ENCODE measurements at places on chromosomes 13 and 19.

- DNase-seq: no peak
Measured at GRCh38 chr13:95535243-95535642, 17.3 kb upstream of the CLDN10 start.

- no peak for DNase-seq
Measured at GRCh38 chr13:109400209-109400608, 386.2 kb downstream of the IRS2 start.

DNA sequence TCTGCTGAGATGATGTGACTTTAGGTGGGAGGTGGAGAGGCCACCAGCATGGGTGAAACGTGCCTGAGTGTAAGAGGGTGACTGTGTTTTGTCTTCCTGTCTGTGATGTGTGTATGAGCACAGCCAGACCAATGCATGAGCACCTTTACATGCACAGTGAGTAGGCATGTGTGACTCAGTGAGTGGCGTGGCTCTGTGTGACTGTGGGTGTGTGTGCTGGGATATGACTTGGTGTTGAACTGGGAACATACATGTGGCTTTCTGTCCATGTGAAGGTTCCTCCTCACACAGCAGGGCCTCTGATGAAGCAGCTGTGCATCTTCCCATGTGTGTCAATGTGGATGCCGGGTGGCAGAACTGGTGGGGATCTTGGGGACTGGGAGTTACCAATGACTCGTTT lies 19.9 kb upstream of the LGALS13 start:
- DNase-seq: no peak

DNA sequence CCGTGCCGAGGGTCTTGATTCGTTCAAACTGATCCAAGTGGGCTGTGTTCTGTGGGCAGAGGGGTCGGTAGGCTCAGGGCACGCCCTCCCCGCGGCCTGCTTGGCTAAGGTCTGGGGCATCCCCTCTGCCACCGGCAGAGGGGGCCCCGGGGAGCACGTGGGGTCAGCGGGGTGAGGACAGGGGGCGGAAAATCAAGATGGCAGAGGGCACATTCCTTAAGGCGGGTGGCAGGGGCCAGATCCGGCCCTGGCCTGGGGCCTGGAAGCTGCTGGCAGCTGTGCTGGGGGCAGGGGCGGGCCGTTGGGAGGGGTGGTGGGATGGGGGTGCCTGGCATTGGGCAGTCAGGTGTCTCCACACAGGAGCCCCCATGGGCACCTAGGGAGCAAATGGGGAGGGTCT lies 10.7 kb downstream of the PRKACA start:
- DNase-seq: no peak

GRCh38 chr13:24275041-24275440 lies 34.3 kb upstream of the C1QTNF9 start:
- DNase-seq: no peak

GRCh38 chr13:51067210-51067701 lies 43.8 kb downstream of the C13orf42 start:
- no peak for DNase-seq

GRCh38 chr13:49271264-49271663 lies 23.5 kb downstream of the CDADC1 start:
- no peak for DNase-seq

DNA sequence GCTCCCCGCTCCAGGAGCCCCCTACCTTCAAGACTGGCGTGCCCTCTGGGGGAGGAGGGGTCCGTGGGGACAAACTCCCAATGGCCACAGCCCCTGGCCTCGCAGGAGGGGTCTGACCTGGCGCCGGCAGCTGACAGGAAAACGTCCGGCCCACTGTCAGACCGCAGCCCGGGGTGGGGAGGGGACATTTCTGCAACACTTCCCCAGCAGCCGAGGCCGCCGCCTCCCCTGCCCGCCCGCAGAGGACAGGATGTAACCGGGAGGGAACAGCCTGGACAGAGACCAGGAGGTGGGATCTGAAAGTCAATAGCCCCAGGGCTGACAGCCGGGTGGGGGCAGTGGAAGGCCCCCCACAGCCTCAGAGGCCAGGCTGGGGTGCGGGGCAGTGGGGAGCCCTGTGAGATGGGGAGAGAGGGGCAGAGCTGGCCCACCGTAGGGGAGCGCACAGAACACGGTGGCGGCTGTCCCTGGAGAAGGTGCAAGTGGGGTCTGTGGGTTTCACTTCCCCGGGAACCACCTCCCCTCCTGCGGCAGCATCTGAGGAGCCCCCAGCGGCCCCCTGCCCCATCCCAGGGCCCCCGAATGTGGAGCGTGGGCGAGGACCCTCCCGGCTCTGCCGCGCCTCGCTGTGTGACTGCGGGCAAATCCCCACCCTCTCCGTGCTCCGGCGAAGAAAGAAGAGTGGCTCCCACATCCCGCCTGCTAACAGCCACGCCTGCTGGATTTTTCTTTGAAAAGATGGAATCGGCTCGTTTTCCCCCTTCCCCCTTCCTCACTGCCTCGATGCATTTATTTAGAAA lies at the start of gene PEAK3:
Gene PEAK3 (minus strand): TSS at position 114 of the 800 bp plus-strand sequence. CDS start 1,244 bp downstream, outside the sequence.
- DNase-seq: no peak

DNA sequence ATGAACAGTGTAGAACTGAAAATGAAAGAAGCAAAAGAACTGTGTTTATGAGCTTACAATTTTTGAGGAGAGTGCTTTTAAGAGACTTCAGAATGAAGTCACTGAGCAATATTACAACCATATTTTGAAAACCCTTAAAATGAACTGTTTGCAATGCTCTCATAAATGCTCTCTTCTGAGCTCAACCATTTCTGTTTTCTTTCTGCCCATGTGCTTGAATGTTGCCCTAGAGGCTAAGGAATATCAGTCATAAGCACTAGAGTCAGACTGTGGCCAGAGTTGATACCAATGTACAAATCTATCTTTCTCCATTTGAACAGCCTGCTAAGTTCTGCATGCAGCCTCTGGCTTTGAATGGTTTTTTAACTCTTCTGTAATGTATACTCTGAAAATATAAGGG lies 1092.8 kb downstream of the PCDH9 start:
- no peak for DNase-seq

- DNase-seq: no peak
Measured at GRCh38 chr19:45352914-45353796, 12.6 kb downstream of the KLC3 start.

GRCh38 chr13:49400755-49401659 lies 42.9 kb downstream of the CAB39L start:
- DNase-seq: no peak

GRCh38 chr13:85536706-85537105 lies 262.5 kb downstream of the SLITRK6 start:
- DNase-seq: no peak

- no peak for DNase-seq
Measured at GRCh38 chr13:94389604-94390351, 89.7 kb downstream of the DCT start.

GRCh38 chr13:87837946-87838345 lies 166.8 kb downstream of the SLITRK5 start:
- DNase-seq: no peak

DNA sequence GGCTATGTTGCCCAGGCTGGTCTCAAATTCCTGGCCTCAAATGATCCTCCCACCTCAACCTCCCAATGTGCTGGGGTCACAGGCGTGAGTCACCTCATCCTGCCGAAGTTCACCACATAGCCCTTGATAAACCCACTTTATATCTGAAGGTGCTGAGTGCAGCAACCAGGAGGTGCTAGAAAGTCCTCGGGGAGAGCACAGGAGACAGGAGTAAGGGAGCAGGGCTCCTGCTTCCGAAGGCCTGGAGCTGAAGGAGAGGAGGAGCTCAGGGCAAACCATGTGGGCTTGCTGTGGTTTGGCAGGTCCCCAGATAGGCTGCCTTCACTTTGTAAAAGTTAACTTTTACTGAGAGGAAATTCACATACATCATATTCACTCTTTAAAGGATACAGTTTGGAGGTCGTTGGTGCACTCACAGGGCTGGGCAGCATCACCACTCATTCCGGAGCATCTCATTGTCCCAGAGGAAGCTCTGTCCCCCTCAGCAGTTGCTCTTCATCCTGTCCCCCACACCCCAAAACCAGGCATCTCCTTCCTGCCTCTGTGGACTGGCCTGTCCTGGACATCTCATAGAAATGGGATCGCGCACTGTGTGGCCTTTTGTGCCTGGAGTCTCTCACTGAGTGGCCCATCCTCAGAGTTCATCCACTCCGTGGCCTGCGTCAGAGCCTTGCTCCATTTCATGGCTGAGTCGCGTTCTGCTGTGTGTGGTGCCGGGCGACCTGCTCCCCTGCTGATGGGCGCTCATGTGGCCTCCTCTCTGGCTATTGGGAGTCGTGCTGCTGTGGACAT lies 49.5 kb downstream of the KDM4B start:
- DNase-seq: no peak

- no peak for DNase-seq
Measured at GRCh38 chr19:38277549-38277948, 13.2 kb downstream of the SPINT2 start.

DNA sequence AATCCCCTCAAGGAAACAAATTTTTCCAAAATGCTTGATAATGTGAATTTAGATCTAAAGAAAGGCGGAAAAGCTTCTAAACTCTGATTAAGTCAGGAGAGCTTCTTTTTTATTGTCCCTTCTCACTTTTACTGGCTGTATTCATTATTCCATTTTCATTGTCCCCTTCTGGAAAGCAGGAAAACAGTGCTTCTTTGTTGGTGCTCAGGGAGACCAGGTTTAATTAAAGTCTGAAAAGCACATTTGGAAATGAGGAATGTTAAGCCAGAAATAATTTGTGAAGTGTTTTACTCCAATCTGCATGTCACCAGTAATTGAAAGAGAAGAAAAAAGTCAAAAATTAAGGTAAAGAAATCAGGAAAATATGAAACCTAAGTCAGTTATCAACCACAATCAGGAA lies 43.5 kb upstream of the TSC22D1 start:
- no peak for DNase-seq

GRCh38 chr19:32550666-32551065 lies 30.3 kb upstream of the PDCD5 start:
- no peak for DNase-seq

DNA sequence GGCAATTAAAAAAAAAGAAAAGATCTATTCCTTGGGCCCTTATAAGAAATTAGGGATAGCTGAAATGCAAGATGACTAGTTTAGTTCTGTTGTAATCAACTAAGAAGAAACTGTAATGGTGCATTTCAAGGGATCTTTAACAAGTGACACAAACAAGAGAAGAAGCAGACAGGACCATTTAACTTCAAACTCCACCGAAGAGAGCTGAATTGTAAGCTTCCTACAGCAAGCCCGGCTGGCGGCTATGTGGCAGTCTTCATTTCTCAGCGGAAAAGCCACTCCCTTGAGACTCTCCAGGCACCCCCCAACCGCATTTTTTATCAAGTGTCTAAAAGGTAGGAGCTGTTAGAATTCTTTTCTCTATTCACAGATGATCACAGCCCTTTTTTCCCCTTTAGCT lies 305.2 kb upstream of the ZNF507 start:
- DNase-seq: no peak

DNA sequence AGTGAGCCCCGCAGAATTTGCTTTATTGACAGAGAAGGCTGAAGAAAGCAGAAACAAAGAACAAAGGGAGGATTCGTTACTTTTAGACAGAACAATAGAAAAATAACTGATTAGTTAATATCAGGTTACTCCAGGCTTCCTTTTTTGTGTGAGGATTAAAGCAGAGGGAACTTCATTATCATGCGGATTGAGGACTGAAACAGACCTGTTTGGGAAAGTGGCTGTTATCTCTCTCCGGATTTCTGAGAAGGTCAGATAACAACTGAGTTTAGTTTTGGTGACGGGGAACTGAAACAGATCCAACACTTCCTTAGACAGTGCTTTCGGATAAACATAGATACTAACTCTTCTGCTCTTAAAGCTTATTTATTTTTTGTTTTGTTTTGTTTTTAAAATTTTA lies 246.4 kb upstream of the ZNF507 start:
- no peak for DNase-seq

- no peak for DNase-seq
Measured at GRCh38 chr19:41998246-41999020, 4.4 kb upstream of the ATP1A3 start.

DNA sequence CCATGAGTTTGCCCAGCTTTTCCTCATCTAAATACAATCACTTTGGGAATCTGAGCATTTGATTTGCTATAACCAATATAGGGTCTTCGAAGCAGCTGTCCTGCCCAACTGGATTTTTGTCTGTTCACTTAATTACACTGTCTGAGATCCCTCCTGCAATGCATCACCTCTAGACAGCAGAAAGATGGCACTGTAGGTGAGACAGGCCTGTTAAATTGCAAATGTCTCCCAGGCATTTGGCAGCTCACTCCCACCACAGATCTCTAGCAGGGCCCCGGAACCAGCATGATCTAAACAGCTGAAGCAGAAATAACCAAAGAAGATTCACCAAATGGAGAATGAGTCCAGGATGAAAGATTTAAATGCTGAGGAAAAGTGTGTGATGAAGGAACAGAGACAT lies 41.9 kb upstream of the SERPINE3 start:
- no peak for DNase-seq

DNA sequence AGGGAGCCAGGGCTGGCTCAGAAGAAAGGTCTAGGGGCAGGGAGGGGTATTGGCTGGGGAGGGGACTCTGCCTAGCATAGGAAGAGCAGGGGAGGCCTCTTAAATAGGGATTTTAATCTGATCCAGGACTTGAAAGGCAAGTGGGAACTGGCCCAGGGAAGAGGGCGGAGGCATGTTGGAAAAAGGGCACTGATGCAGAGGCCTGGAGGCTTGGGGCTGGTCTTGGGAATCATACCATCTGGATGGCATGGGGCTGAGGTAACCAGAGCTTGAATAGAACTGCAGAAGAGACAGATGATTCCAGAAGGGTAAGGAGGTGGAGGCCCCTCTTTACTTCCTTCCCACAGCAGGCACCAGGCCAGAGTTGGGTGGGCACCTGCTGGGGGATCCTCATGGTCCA lies 29.1 kb downstream of the CERS4 start:
- DNase-seq: no peak

GRCh38 chr19:1064661-1065605 lies 2.0 kb upstream of the ARHGAP45 start:
- no peak for DNase-seq

DNA sequence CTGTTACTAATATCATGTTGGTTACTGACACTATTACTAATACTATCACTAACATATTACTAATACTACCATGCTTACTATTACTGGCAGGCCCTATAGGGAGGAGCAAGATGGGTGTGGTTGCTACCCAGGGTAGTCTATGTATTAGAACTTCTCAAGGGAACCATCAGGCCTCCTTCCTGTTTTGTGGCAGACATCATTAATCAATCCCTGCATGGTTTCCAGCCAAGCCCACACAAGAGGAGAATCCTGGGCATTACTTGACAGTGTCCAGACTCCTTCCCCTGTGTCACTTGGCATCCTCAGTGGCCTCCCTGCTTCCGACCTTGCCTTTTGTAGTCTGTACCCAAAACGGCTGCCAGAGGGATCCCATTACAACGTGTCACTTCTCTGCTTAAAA lies 8.9 kb downstream of the HAS1 start:
- no peak for DNase-seq

DNA sequence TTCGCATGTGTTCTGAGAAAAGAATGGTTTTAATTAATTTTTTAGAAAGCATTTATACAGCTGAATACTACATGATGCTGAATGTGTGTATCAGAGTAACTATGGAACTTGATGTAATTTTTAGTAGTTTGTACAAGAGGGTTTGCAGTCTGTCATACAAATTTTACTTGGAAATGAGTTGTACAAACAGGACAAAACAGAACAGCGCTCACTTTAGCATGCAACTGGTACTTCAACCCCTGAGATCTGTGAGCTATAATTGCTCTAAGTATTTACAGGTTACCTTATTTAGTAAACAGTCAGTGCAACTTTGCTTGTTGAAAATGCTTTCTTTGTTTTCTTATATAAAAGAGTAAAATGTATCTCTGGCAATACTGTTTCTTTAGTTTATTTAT lies 706 bp downstream of the TNFRSF19 start:
- no peak for DNase-seq

- DNase-seq: no peak
Measured at GRCh38 chr19:5593343-5594255, 25.8 kb upstream of the TINCR start.

- DNase-seq: no peak
Measured at GRCh38 chr13:58254943-58255342, 623.4 kb downstream of the PCDH17 start.
